C1 segment of cervical spinal cord (tissue), 14 donors: ENCODE measurements at places on chromosomes 4 and X.

- no peak for DNase-seq
Observed at GRCh38 chr4:175953116-175953515, 112.5 kb upstream of the WDR17 start.

DNA sequence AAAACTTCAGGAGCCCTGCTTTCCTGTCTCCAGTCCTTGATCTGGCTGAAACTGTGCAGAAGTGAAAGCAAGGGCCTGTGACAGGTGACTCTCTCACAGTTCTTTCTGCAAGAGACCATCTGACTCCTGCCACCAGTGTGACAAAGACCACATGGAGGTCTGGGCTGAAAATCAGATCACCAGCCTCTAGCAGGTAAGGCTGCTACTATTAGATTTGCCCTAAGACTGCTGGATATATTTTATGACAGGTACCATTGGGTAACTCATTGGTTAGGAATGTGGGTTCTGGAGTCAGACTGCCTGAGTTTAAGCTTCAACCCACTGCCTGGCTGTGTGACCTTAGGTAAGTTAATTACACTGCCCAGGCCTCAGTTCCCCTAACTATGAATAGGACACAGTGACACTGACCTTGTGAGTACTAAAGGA lies 163.3 kb upstream of the SLC7A11 start:
- no peak for DNase-seq

DNA sequence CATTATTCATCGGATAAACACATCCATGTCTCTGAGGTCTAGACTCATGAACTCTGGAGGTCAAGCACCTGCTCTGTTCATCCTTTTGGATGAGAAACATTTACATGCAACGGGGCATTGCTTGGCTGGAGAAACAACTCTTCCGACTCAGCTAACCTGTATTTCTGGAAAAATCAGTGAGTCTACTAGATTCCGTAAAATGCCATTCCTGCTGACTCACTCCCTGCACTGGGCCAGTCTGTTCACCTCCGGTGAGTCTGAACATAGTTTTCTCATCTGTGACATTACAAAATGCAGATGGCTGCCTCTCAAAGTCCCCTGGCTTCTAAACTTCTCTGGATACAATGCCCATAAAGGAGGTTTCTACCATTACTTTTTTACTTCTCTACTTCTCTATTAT lies 185.7 kb upstream of the HS3ST1 start:
- no peak for DNase-seq

- no peak for DNase-seq
Observed at GRCh38 chr4:15396157-15396800, 31.6 kb upstream of the C1QTNF7 start.

GRCh38 chr4:159937595-159937994 lies 834.7 kb downstream of the RAPGEF2 start:
- no peak for DNase-seq

DNA sequence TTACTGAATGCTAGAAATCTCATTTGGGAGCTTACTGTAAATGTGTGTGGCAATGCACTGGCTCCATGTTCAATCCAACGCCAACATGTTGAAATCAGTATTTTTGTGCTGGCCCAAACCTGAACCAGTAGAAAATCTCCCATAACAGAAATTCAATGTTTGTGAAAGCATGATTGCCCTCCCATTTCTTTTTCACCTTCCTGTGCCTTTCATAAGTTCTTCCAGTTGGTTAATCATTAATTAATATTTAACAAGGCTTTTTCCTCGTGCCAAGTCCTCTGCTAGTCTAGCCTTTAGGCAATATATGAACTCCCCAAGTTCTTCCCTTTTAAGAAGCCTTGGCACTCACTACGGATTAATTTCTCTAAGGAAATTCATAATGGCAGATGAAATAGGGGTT lies 1.3 kb upstream of the PLS3 start:
- no peak for DNase-seq

DNA sequence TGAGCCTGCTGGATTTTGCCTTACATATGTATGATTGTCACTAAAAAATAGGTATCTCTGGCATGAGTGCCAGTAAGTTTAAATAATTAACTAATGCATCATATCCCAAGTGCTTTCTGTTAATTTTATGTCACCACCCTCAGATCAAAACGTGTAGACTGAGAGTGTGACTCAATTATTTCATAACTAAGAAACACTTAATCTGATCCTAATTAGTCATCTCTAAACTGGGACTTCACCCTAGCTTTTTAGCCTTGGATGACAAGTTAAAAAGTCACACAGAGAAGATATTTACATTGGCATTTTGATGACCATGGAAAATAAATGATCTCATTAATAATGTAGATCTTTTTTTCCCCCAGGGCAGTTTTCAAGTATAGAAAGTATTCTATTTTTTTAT lies 23.1 kb upstream of the SLC6A14 start:
- no peak for DNase-seq

- DNase-seq = no peak
Observed at GRCh38 chr4:80071604-80072227, 1.3 kb downstream of the ANTXR2 start.

- no peak for DNase-seq
Observed at GRCh38 chr4:2793586-2794485, 951 bp downstream of the SH3BP2 start.

GRCh38 chr4:20847124-20847747 lies 147.0 kb downstream of the PACRGL start:
- no peak for DNase-seq

- no peak for DNase-seq
Observed at GRCh38 chr4:1980561-1981041, 28.2 kb downstream of the NELFA start.

- DNase-seq = no peak
Observed at GRCh38 chr4:129929984-129930383, 834.0 kb downstream of the C4orf33 start.

DNA sequence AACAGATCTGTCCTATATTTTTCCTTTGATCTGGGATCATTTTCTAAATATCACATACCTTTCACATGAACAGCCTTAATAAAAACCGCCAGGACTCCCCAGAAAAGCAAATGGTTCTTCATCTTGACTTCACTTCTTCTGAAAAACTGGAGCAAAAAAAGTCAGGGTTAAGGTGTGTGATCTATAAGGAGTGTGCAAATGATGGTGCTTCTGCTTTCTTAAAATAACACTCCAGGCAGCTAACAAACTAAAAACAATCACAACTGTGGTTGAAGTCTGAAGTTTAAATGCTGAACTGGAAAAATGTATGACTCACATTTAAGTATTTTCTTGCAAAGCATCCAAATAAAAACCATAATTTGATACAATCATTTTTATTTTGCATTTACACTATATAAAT lies at the start of gene JCHAIN:
JCHAIN (minus strand) TSS at position 140 of the 400 bp plus-strand sequence; CDS start at position 122, 18 bp downstream.
- no peak for DNase-seq

DNA sequence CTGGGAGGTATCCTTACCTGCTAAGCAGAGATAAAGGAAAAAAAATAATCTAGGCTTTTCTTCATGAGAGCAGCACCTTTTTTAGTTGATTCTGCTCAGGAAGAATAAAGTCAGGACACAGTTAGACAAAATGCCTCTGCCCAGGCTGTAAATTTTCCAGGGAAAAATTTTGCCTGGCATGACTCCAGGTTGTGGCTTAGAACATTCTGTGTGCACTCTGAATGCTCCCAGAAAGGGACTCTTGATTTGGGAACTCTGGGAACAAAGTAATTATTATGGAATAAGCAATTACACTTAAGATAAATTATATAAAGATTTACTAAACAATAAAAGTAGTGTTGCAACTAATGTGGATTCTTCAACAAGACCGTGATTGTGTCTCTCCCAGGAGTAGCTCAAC lies 826.2 kb upstream of the TENM3 start:
- no peak for DNase-seq

DNA sequence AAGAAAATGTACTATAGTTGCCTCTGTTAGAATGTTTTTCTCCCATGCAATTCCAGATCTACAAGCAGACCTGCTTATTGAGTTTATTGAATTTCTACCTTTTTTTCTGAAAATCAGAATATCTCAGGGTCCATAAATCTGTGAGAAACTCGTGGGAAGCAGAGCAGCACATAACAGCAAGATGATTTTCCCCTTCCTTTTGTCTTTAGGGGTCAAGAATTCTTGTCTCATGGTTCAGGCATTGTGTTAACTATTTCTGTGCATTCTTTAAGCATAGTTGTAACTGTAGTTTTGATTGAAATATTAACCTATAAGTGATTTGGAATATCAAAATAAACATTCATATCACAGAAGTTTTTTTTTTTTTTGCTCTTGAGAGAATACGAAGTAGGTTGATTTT lies 11.4 kb downstream of the EDNRA start:
- no peak for DNase-seq

DNA sequence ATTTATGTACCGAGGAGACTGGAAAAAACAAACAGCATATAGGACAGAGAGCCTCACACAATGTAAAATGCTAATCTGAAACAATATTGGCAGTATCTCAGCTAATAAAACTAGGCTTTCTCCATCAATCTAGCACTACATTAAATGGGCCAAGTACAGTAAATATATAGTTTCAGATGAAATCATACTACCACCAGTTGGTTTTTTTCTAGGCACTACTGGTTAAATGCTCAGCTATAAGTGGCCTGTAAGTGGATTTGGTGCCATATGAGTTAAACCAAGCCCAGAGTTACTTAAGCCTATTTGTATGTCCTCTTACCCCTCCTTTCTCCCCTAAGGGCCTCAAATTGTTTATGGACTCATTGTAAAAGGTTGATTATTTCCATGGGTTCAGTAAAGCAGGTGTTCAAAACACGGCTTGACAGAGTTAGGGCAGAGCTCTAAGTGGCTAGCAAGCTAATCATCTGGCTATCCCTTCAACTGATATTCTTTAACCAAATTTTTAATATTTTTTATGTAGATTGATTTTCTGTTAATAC lies 57.5 kb downstream of the FAM13A start:
- no peak for DNase-seq

DNA sequence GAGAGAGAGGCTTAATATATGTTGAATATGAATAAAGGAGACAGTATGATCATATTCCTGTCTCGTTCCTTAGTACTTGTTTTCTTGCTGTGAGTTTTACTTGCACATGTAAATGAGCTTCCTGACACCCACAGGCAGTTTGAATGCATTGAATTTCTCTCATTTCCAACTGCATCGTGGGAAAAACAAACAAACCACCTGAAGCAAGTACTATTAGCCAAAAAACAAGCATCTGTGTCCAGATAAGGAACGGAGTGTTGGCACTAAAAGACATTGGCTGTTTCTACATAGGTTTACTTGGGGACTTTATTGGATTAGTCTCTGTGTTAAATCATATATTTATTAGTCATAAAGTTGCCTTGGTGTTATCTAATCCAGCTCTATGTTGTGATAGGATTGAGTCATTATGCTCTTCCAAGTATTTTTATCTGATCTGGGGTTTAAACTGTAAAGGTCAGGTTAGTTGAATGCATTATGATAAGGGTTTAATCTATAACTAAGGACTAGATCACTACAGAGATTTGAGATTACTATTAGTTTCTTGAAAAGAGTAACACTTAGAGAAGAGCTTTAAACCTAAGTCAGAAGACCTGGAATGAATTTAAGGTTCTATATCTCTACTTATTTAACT lies 339.0 kb upstream of the SPANXN4 start:
- no peak for DNase-seq

DNA sequence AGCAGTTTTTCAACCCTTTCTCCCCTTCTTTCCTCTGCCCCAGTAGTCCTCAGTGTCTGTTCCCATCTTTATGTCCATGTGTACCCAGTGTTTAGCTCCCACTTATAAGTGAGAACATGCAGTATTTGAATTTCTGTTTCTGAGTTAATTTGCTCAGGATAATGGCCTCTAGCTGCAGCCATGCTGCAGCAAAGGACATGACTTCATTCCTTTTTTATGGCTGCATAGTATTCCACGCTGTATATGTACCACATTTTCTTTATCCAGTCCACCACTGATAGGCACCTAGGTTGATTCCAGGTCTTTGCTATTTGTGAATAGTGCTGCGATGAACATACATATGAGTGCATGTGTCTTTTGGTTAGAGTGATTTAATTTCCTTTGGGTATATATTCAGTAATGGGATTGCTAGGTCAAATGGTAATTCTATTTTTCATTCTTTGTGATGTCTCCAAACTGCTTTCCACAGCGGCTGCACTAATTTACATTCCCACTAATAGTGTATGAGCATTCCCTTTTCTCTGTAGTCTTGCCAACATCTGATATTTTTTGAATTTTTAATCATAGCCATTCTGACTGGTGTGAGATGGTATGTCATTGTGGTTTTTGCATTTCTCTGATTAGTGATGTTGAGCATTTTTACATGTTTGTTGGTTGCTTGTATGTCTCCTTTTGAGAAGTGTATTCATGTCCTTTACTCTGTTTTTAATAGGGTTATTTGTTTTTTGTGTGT lies 54.6 kb upstream of the ANK2 start:
- no peak for DNase-seq

- no peak for DNase-seq
Observed at GRCh38 chr4:98781641-98782357, 123.4 kb upstream of the TSPAN5 start.

DNA sequence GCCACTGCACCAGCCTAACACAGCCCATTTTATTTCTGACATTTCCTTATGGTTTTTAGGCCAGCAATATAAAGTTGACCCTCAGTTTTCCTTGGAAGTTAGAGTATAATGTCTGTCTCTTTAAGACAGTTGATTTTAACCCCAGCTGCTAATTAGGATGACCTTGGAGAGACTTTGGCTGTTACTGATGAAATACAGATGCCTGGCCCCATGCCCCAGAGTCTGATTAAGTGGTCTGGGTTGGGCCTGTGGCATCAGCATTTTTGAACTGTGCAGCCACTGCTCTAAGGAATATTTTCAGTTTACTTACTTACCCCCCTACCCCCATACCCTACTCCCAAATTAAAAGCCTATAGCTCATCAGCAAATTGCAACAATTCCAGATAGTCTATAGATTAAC lies 85.8 kb downstream of the DCLK2 start:
- no peak for DNase-seq

GRCh38 chrX:96453139-96453538 lies 231.5 kb upstream of the DIAPH2 start:
- no peak for DNase-seq

GRCh38 chr4:151176685-151177084 lies 77.3 kb downstream of the RPS3A start:
- DNase-seq = no peak

DNA sequence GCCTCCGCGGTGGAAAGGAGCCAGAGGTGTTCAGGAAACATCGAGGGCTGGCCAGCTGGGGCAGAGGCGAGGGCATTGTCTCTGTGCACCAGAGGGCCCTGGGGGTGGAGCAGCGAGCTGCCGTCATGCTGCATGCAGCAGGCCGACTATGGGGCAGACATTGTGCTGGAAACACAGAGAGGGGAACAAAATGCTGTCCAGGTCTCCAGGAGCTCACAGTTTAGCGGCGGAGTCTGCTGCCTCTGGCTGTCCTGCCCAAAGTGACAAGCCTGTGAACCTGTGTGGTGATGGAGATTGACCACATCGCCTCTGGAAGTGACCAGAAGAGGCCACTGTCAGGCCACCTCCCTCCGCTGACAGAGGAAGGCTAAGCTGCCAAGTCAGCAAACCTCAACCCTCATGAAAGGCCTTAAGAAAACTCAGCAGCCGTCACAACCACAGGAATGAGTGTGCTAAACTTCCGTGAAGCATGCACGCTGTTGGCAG lies 20.1 kb upstream of the SASH3 start:
- no peak for DNase-seq
